BJ (cell line): ENCODE measurements at places on chromosomes 3 and 15.
A peak's percentile ranks its signal among the peaks of the same experiment; 100 is the strongest.

DNA sequence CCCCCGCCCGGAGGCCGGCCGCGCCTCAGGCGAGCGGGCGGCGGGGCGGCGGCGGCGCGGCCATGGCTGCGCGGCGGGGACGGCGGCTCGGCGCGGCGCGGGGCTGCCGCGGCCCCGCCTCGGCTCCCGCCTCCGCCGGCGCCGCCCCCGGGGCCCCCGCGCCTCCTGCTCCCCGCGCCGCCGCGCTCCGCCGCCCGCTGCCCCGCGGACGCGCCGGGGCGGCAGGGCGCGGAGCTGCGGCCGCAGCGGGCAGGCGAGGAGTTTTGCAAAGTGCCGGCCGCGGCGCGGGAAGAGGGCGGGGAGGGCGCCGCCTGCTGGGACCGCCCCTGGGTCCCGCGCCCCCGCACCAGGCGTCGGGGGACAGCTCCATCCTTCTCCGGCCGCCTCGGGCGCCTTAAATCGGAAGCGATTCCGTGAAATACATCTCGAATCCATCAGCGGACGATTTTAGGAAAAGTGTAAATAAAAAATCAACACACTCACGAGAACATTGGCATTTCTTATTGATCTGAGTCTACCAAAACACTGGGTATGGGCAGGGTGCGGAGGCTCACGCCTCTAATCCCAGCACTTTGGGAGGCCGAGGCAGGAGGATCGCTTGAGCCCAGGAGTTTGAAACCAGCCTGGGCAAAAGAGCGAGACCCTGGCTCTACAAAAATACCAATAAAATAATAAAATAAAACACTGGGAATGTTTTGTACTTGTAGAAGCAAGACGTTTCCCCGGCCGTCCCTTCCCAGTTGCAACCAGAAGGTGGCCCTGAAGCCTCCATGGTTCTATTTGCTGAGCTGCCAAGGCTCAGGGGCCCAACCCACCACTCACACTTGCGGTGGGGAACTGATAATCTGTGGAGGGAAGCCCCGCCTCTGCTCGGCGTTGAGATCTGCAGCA, 136.9 kb downstream of the NUP210 start:
- DNase-seq = no peak

GRCh38 chr3:4261406-4261805, 41.8 kb upstream of the SETMAR start:
- no peak for DNase-seq

DNA sequence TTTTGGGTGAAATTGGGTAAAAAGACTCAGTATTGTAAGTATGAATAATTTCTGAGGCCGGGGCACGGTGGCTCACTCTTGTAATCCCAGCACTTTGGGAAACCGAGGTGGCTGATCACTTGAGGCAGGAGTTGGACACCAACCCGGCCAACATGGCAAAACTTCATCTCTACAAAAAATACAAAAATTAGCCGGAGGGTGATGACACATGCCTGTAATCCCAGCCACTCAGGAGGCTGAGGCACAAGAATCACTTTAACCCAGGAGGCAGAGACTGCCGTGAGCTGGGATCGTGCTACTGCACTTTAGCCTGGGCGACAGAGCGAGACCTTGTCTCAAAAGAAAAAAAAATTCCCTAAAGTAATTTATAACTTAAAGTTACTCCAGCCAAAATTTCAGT, 162.2 kb downstream of the APBA2 start:
- DNase-seq = no peak

GRCh38 chr3:164687211-164687610, 391.1 kb downstream of the SI start:
- no peak for DNase-seq

GRCh38 chr3:43170553-43170952, 64.7 kb upstream of the POMGNT2 start:
- DNase-seq = no peak

DNA sequence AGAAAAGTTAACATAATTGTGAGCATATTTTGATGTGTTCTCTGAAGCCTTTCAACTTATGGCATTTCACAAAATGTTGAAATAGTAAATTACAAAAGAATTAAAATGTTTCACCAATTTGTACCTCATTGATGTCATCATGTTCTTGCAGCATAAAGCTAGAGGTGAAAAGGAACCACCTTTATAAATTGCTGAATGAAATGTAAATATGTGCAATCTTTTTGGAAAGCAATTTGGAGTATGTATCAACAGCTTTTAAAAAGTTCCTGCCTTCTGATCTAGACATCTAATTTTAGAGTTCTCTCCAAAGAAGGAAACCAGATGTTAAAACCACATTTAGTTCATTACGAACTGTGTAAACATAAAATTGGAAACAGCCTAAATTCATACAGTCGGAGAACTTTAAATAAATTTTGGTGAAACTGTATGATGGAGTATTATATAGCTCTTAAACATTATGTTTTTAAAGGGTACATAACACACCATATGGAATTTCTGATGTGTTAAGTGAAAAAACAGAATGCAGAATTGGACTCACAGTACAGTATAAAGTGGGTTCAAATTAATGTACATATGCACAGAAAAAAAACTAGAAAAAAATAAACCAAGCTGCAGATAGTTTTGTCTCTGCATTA, 311.2 kb upstream of the NAALADL2 start:
- peak; percentile 10 for DNase-seq

- no peak for DNase-seq
Measured at GRCh38 chr15:59186501-59186900, 20.1 kb upstream of the LDHAL6B start.

DNA sequence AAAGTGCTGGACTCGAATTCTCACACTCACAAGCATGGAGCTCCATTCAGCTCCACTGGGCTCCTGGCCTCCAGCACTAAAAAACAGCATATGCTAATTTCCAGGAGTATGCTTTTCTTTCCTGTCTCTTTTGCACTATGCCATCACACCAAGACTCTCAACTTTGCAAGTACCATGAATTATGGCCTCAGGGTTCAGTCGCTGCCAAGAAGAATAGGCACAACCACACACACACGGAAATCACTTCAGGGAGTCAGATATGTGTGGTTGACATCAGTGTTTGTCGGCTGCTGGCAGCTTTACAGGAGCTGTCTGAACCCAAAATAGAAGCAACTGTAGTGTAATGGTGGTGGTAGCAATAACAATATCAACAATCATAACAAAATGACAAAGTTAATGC, 305.0 kb upstream of the SLCO3A1 start:
- DNase-seq = no peak

GRCh38 chr15:91863621-91864255, 10.2 kb downstream of the SLCO3A1 start:
- DNase-seq = no peak

DNA sequence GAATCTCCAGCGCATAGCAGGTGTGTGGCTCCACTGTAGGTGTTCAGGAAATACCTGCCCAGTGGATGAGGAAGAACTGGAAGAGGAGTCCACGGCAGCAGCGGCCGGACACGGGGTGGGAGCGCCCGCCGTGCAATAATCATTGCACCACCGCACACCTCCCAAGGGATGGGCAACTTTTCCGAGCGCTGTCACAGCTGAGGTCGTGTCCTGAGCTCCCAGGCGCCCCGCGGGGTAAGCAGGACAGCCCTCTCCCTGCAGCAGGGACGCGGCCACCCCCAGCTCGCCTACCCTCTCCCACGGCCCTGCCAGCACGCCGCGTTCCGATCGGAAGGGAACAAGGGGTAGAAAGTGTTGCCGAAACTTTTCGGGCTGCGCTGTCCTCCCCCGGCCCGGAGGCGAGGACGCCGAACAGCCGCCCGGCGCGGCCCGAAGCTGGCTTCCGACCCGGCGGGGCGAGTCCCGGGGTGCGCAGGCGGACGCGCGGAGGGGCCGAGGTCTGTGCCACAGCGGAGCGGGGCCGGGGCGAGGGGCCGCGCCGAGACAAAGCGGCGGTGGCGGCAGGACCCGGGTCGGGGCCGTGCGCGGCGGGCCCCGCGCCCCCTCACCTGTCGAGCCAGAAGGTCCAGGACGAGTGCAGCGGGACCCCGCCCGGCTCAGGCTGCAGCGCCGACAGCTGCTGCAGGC, 475 bp downstream of the EIF4E3 start:
- no peak for DNase-seq

DNA sequence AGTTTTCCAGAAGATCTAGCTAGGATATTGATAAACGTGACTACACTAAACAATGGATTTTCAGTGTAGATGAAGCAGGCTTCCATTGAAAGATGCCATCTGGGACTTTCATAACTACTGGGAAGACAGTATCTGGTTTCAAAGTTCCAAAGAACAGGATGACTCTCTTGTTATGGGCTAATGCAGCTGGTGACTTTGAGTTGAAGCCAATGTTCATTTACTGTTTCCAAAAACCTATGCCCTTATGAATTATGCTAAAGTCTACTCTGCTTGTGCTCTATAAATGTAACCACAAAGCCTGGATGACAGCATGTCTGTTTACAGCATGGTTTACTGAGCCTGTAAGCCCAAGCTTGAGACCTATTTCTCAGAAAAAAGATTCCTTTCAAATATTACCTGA, 245.4 kb downstream of the GBE1 start:
- DNase-seq = no peak
